ENCODE measurements at places on chromosomes 2 and 18.

DNA sequence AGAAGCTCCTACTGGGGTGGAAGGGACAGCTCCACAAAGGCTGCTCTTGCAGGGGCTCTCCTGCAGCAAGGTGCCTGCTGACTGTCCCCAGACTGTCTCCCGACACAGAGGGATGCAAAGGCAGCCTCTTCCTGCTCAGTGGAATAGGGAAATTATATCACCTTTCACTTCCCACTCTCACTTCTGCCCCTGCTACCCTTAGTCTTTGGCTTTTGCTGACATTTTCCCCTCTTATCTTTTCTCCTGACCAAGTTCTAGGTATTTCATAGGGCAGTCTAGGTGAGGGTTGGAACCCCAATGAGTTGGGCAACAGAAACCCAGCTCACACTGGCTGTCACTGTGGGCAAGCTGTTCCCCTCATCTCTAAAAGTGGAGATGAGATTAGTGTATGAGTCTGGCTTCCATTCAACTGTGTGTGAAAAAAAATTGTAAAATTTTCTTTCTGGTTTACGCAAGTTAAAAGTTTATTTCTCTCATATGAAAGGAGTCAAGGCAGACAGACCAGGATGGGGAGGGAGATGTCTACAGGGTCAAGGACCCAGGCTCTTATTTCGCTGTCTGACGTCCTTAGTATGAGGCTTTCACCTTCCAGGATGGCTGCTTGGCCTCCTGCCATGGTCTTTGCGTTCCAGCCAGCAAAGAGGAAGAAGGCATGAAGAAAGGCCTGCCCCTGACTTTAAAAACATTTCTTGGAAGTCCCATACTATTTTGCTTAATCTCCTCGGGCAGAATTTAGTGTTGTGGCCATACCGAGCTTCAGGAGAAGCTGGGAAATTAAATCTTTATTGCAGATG is 7.5 kb upstream of the MOCOS start:
- no peak for DNase-seq

DNA sequence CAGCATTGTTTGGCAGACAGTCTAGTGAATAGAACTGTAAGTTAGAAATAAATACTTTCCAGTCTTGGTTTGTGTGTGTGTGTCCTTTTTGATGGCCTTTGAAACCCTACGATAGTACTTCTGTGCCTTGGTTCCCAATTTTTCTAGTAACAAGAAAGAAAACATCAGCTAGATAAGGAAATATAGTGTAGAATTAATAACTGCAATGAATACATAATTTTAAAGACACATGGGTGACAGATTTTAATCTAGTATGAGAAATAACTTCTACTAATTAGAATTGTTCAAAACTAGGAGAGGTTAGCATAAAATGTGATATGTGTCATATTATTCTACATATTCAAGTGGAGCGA is 44.5 kb upstream of the NEMP2 start:
- no peak for DNase-seq

GRCh38 chr2:119371111-119371510 is 4.3 kb downstream of the DBI start:
- DNase-seq, result no peak

DNA sequence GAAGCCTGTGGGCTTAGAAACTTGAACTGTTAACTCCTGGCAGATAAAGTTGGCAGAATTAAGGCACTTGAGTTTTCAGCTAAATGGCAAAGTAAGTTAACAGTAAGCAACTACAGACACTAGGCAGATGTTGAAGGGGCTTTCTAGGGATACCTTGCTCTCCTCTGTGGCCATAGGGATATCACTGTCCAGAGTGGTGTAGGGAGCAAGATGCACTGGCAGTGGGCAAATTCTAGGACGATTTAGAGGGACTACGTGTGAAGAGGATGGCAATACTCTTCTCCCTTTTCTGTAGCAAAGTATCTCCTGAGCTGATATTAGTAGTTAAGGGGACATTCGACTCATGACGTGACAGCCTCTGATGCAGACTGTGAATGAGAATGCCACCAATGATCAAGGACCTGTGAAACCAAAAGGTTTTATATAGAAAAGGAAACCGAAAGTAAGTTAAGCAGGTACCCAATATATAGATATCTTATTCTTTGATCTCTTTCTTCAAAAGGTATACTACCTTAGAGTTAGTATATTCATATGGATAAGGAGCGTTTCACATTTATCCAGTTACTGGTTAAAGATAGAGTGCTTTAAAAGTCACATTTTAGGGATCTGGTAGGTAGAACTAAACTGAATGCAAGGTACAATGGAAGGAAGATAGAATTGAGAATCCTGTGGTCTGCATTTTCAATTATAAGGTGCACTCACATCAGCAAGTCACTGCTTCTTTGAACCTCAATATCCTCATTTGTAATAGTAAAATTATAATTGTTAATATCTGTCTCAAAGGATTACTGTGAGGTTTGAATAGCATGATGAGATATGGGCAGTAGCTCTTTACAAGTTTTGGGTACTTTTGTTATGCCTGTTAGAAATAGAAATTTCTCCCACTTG is 106.4 kb downstream of the KCNH7 start:
- DNase-seq, result no peak

- DNase-seq, result no peak
Observed at GRCh38 chr18:56831988-56832387, 180.8 kb downstream of the WDR7 start.

DNA sequence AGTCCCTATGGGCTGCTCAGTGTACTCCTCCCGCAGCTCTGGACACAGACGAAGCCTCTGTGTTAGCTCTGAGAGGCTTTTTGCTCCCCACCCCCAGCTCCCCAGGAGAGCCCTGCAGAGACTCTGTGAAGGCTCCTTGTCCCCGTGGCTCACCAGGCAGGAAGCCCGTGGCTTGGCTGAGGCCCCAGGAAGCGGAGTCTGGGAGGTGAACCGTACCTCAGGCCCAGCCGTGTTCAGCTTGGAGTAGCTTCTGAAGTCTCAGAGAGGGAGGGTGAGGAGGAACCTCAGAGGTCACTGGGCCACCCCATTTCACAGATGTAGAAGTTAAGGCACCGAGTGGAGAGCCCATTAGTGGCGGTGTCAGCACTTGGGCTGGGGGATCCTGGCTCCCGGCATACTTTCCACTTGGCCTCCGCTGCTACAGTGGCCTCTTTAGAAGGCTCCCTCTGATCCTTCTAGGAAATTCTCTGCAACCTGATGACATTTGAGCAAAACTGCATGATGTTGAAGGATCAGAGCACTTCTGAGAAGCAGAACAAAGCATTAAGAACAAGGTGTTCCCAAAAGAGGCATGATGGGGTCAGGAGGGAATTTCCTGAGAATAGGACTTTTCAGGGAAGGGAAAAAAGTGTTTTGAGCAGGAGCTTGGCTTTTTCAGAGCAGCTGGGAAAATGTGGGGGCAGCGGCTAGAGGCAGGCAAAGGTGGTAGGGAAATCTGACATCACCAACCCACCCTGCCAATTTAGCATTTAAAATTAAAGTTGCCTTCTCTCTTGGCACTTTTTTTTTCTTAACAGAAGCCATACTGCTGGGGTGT is 79.1 kb downstream of the MCFD2 start:
- no peak for DNase-seq

DNA sequence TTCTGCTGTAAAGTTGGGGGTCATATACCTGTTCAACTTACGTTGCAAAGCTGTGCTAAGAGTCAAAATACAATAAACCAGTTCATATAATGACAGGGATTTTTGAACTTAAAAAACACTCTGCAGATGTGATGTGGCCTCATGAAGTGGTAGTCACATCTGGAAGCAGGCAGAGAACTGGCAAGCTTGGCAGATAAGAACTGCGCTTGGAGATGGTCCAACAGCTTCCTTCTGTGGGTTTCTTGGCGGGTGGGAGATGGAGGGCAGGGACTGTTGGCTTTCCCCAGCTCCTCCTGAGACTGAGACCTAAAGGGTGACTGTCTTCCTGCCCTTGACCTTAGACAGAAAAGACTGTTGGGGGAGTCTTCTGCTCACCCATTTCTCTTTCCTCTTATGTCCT is 140.4 kb downstream of the CTIF start:
- no peak for DNase-seq

DNA sequence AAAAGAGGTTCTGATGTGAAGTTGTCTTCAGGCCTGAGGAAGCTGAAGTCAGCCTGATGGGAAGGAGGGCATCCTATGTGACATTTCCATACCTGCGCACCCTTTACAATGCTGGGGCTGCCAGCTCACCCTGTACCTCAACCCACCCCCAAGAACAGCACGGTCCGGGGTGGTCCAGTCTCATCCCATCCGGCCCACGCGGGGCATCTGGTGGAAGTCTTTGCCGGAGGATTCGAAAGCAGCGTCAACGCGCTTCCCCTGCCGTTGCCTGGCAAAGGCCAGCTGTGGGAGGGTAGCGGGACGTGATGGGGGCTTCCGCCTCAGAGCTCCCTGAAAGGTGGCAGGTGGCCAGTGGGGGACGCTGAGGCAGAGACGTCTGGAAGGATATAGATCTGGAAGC is 113.6 kb upstream of the ANKRD30BL start:
- no peak for DNase-seq

DNA sequence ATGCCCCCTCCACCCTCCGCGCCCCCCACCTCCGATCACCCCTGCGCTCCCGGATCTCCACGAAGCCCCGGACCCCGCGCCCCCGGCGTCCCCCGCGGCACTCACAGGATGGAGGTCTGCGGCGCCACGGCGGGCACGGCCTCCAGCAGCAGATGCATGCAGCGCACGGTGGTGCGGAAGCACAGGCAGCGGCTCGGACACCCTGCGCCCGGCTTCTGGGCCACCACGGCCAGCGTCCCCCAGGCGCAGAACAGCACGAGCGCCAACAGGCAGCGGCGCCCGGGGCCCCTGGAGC is 217 bp downstream of the PXDN start:
- no peak for DNase-seq

Measured in stimulated activated CD4-positive, alpha-beta T cell treated with anti-CD3 and anti-CD28 coated beads, Interleukin-15, amount 100 ng/mL, for 48 hours (primary cell).